ENCODE measurements at places on chromosomes 5 and 9.

GRCh38 chr9:95477885-95478284, 38.9 kb downstream of the PTCH1 start:
- no peak for DNase-seq

- no peak for DNase-seq
Observed at GRCh38 chr5:109611505-109611904, 78.2 kb upstream of the MAN2A1 start.

DNA sequence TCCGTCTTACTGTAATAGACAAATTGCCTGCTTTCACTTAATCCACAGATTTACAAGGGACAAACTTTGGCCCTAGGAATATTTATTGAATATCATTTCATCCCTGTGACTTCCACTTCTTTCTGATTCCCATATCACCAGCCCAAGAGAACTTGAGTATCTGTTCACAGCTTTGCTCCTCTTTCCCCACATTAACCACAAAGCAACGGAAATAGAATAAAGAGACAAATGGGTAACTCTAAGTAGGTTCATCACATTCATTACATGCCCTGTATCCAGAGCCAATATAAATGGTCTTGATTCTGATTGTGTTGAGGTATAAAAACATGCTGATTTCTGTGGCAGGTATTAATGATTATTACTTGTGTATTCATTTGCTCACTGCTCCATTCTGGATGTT, 41.9 kb downstream of the TMEM252 start:
- no peak for DNase-seq

- DNase-seq: no peak
Observed at GRCh38 chr5:76332102-76332501, 71.0 kb upstream of the IQGAP2 start.

GRCh38 chr9:76866689-76867088, 39.2 kb downstream of the PRUNE2 start:
- no peak for DNase-seq

GRCh38 chr5:133404724-133405123, 207.6 kb downstream of the FSTL4 start:
- DNase-seq: no peak

DNA sequence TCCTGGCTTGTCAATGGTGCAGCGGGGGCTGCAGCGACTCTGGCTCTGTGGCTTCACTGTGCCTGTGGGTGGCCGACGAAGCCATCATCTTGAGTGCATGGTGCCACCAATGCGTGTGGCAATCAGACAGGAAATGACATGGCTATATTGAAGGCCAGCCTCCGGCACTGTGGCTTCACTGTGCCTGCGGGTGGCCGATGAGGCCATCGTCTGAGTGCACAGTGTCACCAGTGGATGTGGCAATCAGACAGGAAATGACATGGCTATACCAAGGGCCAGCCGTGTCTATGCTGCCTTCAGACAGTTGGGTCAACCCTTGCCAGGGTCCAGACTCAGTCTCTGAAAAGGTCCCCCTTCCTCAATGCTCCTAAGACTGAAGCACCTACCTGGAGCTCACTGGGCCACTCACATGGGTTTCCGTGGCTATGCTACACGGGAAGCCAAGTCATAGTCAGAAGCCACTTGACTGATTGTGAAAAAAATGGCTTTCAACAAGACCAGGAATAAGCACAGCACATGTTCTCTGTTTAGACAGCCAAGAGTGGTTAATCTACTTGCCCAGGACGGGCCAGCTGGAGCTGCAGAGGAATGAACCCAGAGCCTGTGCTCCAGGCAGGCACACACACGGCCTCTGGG, 67.5 kb upstream of the S1PR3 start:
- no peak for DNase-seq

GRCh38 chr9:92724528-92725265, 39.9 kb downstream of the BICD2 start:
- DNase-seq: no peak

All from stimulated activated CD4-positive, alpha-beta T cell treated with anti-CD3 and anti-CD28 coated beads, Interleukin-1b, Interleukin-23, amount 100 ng/mL, for 1 hour (primary cell).